NCI-H1105 treated with DMSO at 0.1 percent for 48 hours (cell line): ENCODE measurements at places on chromosomes 11 and 22.

DNA sequence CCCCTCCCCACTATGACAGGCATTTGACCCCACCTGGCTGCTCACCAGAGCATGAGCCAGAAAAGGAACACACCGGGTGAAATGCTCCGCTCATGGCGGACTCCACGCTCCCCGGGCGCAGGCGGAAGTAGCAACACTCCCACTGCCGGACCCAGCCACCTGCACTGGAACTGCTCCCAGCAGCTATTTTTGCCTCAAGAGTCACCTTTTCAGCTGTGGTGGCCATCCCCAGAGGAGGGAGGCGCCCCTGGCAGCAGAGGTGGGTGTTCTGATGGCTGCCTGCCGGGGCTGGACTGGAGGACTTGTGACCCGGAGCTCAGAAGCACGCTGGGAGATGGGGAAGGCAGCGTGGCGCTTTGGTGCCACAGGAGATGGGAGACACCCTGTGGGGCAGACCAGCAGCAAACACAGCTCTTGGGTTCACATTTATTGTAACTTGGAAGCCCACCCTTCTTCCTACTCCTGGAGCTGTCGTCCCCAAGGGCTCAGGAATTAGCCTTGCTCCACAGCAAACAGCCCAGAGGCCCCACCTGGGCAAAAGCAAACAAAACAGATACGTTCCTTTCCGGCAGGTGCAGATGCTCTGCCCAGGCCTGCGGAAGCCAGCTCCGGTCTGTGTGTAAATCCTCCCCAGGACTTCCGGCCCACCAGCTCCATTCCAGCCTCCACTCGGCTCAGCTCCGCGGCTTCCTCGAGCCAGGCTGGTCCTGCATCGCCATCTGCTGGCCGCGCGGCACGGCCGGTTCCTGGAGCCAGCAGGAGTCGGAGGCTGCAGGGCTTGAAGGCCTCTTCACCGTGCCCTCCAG, 3.7 kb downstream of the RPS19BP1 start:
- DNase-seq: peak; percentile 94

GRCh38 chr11:66476841-66477251, 3.4 kb upstream of the DPP3 start:
- DNase-seq: no peak

DNA sequence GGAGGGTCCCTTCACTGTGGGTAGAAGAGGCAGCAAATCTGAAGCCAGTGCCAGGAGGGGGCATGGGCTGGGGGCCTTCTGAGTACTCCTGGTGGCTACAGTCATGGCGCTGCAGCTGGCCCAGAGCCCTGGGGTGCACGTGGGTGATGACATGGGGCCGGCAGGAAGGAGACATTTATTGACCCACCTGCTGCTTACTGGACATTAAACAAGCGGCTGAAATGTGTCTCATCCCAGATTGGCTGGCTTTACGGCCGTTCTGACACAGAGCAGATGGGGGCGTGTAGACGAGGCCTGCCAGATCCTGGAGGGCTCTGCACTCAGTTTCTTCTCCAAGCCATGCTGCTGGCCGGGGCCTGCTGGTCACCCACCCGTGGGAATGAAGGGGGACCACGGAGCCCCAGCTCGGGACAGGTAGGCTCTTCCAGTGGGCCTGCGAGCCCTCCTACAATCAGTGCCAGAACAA, 906.9 kb downstream of the BRD1 start:
- no peak for DNase-seq

DNA sequence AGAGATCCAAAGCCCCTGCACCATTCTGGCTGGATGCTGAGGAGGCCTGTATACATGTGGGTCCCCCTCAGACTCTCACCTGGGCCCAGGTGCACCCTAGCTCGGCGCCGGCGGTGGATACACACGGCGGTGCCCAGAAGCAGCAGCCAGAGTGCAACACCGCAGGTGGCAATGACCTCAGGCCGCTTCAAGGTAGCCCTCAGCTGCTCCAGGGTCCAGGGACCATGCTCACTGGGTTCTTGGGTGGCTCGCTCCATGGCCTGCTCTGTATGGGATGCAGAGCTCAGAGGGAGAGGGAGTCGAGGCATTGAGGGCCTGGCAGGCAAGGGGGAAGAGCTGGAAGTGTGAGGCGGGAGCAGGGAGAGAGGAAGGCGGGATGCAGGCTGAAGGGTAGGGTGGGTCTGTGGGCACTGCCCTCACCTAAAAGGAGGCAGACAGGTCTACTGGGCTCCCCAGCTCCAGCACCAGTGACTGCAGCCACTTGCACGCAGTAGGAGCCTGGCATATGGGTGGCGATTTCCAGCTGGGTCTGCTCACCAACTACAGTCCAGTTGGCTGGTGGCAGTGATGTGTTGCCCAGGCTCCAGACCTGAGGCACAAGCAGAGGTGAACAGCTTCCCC, 3.8 kb downstream of the ROBO4 start:
- DNase-seq: no peak

DNA sequence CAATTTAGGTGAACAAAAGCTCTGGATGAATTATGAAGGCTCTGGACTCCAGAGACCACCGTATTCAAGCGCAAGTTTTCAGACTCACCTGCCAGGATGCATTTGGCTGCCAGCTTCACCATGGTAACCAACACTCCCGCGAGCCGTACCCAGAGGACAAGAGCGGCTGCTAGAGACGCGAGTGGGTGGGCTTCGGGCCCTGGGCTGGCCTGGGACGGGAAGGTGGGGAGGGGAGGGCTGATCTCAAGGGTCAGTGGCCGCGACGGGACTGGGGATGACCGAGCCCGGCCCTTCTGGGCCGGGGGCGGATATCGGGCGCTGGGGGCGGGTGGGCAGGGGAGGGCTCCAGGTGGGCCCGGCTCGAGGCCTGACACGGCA, 344 bp downstream of the IFT27 start:
- peak; percentile 63 for DNase-seq

GRCh38 chr11:10204021-10204420, 90.0 kb downstream of the SBF2 start:
- DNase-seq: no peak

DNA sequence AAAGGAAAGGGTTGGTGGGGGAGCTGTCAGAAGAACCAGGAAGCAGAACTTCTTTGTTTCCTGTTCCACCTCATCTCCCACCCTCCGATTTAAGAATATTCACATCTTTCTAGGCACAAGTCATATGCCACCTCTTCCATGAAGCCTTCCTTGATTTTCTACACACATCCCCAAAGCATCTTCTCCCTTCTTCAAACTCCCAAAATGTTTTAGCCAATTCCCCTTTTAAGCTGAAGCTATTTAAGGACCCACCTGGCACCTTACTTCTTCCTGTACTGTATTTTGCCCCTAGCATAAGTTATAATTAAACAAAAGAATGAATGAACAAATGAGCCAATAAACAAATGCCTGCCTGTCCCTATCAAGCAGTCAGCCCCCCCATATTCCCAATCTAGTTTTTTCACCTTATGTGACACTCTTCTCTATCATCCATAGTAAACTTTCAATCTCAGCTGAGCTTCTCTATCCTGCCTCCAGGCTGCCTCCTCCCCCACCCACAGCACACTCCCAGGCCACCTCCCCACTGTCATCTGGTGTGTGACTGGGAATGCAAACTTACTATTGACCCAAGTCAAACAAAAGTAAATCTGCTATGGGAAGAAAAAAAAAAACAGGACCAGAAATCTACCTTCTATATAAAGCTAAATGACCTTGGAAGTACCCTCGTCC, 3.9 kb downstream of the TNKS1BP1 start:
- DNase-seq: no peak

GRCh38 chr11:62680825-62681240, 2.0 kb upstream of the UBXN1 start:
- DNase-seq: no peak

DNA sequence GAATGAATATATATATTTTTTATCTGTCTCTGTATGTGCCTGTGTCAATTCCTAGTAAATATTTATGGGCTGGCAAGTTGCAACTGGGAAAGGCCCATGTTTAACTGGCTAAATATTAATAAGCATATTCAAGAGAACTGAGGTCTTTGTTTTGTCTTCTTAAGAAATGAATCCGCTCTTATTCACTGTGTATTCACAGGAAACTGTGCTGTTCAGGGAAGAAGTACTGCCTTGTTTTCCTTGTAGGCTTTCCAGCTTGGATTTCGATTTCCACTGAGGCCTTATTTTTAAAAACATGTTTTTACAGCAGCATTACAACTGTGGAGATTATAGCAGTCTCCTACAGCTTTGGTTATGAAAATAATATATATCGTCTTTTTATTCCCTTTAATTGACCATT, 64.7 kb downstream of the LDLRAD3 start:
- DNase-seq: no peak

- DNase-seq: no peak
Observed at GRCh38 chr22:20998411-20999336, 3.2 kb downstream of the THAP7 start.

GRCh38 chr22:23626286-23626975, 5.7 kb downstream of the DRICH1 start:
- no peak for DNase-seq

DNA sequence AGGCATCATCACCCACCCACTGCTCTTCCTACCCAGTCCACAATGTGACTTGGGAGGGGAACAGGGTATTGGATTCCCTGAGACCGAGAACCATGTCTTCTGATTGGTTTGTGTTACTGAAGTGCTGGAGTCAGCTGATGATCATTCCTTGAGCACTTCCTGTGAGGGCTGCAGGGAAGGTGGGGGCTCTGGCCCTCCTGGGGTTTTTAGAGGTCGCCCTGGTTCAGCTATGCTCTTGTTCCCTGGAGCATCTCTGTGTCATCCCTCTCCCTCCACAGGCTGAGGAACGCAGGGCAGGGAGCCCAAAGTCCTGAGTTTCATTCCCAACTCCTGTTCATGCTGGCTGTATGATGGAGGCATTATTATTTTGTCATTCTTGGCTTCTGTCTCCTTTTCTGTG, 6.7 kb downstream of the ZC3H7B start:
- DNase-seq: no peak

DNA sequence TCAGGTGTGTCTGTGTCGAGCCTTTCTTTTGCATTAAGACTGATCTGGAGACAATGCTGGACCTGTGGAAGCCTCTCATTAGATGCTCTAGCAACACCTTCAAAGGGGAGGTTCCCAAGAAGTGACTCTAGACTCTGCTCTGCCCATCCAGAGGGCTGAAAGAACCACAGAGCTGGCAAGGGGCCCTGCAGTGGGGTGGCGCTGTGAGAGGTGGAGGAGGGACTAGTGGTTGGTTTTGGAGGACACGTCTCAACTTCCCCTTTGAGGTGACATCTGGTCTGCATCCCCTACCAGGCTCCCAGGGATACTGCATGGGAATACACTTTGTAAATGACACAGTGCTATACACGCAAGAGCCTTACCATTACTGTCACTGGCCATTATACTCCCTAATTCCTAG, 34.2 kb upstream of the SYT13 start:
- no peak for DNase-seq

- peak; percentile 42 for DNase-seq
Observed at GRCh38 chr11:114180301-114181055, 115.7 kb upstream of the NNMT start.

DNA sequence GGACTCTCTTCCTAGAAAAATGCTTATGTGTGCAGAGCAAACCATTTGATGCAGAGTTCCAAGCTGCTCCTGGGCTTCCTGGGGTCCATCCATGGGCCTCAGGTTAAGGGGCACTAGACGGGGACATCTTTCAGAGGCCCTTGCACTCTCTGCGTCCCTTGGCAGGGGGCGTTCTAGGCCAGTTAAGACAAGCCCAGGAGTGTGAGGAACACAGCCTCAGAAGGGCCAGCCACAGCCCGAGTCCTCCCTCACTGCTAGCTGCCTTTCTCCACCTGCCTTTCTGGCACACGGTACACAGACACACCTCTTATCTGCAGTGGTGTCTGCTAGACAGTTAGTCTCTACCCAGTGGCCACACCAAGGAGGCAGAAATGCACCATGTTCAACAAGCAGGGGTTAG, 18.0 kb upstream of the BID start:
- DNase-seq: no peak

- DNase-seq: no peak
Observed at GRCh38 chr22:49887702-49888101, 30.5 kb downstream of the ALG12 start.

DNA sequence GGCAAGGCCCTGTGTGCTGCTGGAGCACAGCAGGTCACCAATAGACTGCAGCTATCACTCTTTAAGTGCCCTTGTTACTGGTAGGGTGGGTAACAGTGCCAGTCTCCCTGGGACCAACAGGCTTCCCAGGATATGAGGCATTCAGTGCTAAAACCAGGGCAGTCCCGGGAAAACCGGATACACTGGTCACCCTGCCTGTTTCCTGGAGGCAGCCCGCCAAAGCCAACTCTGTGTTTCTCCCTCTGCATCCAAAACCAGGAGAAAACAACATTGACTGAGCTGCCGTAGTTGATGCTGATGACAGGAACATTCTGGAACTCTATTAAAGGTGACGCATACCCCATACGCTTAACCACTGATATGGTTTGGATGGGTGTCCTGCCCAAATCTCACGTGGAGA, 149.1 kb downstream of the SHANK2 start:
- DNase-seq: no peak

DNA sequence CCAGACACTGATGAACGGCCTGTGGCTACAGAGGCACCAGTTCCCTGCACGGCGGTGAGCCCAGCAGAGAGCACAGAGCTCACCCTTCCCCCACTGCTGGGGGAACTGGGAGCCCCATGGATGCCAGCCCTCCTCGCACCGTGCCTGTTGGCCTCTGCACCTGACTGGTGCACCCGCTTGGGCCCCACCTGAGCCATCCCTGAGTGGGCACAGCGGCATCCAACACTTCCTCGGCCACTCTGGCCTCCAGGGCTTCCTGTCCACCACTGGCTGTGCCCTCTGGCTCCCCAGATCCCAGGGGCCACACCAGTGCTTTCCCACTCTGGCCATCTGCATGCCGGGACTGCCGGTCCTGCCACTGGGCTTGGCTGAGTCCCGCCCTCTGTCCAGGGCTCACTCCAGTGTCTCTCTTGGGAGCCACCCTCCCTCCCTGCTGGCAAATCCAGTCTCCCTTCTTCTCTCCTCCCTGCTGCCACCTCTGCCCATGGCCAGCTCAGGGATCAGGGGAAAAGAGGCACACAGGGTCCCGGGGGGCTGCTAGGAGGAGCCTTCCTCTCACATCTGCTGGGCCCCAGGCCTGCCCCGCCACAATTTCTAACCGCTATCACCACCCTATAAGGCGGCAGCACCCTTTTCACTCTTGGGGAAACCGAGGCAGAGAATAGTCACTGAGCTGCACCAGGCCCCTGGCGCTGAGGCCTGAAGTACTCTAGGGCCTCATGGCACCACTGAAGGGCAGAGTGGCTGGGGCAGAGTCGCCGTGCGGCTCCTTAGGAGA, 33.0 kb downstream of the GNB1L start:
- DNase-seq: no peak
